Body of pancreas (tissue), 4 donors: ENCODE measurements at places on chromosomes 5 and 9.
A peak's percentile ranks its signal among the peaks of the same experiment; 100 is the strongest.

DNA sequence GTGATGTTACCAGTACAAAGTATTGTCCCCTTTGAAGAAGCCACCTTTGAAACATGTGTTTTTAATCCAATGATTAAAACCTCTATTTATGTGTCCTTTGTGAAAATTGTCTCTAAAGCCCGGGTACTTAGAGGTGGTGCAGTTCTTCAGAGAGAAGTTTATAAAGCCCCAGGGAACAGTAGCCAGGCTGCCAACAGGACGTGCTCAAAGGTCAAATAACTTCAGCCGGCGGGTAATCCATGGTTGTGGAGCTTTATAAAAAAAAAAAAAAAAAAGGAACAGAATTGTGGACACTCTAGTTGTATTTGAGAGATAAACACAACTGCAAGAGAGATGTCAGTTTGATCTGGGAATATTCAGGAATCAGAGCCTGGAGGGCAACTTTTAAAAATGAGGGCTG lies 57.9 kb upstream of the CTNND2 start:
- DNase-seq: no peak

DNA sequence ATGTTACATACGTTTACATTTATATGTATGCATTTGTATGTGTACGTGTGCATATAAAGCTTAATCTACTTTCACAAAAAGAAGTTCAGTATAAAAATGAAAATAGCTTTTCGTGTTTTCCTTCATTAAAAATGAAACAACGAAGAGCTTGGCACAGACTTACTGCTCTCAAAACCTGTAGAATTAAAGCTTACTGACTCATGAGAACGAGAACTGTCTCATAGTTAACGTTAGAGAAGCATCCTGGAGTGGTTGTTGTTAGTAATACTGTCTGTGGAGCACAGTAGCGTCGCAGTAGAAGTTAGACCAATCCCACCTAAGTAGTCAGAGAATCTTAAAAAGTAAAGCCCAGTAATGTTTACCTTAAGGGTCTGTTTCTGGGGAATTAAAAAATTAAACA lies 1.3 kb downstream of the MAT2B start:
- DNase-seq: no peak

DNA sequence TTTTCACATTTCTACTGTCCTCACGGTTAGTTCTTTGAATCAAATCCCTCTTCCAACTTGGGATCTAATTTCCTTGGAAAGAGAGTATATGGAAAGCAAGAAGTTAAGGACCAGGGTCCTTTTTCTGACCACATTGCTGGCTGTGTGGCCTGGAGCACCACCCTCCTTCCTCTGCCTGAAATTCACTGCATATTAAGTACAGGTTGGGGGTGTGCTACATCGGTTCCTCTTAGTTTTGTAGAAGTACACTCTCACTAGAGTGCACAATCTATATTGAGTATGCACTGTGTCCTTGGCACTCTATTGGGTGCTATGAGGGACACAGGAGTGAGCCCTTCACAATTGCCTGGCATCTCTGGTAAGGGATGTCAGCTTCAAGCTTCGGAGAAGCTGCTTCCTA lies 53.8 kb upstream of the KLF9 start:
- DNase-seq: no peak

GRCh38 chr5:134877159-134877558 lies 3.0 kb downstream of the TXNDC15 start:
- no peak for DNase-seq

- DNase-seq: no peak
Measured at GRCh38 chr9:117958726-117959125, 254.5 kb downstream of the TLR4 start.

DNA sequence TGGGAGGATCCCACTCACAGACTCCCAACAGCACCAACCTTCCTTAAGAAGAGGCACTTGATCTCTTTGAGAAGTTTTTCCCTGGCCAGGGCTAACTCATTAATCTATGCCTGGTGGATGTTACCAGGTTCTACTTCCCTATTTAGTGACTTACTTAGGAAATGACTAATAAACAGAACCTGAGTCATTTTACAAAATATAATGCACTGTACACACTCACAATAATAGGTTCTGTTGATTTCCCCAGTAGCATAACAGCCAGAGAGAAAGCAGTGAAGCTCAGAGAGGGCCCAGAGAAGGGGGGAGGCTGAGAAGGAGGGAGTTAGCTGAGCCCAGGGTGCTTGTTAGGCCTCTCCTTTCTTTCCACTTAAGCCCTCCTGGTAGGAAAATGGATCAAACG lies 27.1 kb downstream of the FRMD3 start:
- no peak for DNase-seq

- peak; percentile 78 for DNase-seq
Measured at GRCh38 chr9:133973791-133974630, 18.1 kb downstream of the VAV2 start.

GRCh38 chr9:5499889-5500398 lies 10.4 kb upstream of the PDCD1LG2 start:
- no peak for DNase-seq

GRCh38 chr5:78927657-78928282 lies 57.3 kb downstream of the ARSB start:
- DNase-seq: no peak

GRCh38 chr5:154375329-154376008 lies 70.3 kb upstream of the SAP30L start:
- no peak for DNase-seq

DNA sequence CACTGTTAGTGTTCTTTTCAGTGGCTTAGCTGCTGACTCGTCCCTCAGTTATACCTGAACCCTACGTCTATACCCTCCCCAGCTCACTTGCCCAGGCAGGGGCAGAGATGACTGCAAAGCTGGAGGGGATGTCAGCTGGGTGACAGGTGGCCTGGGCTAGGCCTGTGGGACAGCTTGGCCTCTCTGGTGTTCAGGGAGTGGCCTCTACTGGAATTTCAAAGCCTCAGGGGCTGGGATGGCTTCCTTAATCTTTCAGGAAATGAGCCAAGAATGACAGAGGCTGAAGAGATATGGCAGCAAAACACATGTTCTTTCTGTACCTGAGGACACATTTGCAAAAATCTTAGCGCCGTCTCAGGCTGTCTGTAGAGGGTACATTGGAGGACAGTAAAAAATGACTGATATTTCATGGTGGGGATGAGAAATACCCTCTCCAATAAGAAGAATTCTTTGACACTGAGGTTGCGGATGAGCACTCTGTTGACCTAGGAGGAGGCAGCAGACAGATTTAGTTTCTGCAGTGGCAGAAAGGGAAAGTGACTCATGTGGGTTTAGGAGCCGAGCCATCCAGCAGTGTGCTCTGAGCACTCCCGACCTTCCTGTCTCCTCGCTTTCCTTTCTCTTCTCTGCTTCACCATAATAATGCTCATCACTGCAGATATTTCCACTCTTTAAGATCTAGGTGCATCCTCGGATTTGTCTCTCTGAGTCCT lies 54.4 kb downstream of the ENTREP1 start:
- no peak for DNase-seq

DNA sequence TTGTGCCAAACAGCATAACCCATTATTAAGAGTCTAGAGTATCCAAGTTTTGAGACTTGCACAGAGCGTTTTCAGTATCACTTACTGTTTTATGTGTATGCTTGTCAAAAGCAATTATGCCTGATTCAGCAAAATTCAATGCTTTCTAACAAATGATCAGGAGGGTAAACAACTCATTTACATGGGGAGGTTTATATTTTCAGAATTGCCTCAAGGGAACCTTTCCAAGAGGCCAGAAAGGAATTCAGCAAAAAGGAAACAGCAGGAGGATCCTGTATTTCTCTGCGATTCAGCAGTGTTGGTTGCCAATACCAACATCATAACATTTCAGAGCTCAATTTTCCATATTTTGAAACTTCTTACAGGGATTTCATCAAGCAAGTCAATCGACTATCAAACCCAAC lies 69.3 kb upstream of the DAB2 start:
- DNase-seq: no peak

GRCh38 chr9:69395718-69396117 lies 70.7 kb downstream of the ENTREP1 start:
- DNase-seq: no peak

- no peak for DNase-seq
Measured at GRCh38 chr9:133246562-133246961, 28.4 kb downstream of the ABO start.

GRCh38 chr9:97721396-97721795 lies 24.3 kb upstream of the XPA start:
- no peak for DNase-seq

DNA sequence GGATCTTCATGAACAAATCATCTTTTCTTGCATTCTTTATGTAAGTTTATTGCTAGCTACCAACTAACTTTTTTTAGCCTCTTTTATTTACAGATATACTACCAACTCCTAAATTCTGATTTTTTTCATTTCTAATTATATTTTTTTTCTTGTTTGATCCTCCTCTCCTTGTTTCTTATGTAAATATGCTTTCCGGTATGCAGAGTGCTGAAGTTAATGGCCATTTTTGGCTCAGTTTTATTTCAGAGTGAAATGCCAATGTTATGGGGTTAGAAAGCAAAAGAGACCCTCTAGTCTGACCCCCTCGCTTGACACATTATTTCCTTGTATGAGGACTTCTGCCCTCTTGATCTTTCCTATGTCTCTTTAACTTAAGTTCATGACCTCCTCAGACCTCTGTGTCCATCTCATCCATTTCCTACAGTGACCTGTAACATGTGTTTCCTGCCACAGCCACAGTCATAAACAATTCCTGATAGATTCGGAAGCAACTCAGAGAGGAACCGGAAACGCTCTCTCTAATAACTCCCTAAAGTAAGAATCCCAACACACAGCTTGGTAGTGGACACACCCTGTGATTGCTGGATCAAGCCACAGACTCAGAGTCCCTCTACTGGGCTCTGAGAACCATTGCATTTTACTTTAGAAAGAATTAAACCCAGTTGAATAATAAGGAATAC lies 42.9 kb upstream of the AFAP1L1 start:
- peak; percentile 13 for DNase-seq

DNA sequence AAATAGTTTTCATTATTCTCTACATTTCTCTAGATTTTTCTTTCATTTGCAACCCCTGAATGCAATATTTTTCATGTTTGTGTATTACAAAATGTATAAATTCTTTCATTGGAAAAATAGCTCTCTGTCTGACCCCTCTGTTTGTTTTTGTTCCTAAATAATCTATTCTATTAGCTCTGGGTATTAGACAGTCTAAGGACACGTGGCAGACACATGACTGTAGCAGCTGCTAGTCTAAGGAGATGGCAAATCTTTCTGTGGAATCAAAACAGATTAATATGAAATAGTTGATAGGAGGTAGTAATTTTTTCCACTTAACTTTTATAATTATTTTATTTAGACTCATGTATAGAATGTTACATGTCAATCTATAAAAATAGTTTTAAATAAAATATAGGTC lies 21.4 kb upstream of the SPATA9 start:
- DNase-seq: no peak

DNA sequence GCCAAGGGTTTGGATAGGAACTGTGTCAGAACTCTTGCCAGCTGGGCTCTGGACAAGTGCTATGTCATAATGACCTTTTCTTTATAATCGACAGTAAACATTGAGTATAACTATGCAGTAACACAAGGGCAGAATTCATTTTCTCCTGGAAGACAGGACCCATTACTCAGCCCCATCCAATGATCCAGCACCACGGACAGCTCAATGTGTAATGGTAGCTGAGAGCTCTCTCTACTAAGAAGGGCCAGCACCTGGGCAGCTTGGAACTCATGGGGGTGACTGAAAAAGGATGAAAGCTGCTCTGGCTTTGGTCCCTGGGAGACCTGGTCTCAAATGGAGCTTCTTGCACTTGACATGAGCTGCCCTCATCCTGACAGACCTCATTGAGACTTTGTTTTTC lies 347.8 kb downstream of the TRIM32 start:
- DNase-seq: no peak

DNA sequence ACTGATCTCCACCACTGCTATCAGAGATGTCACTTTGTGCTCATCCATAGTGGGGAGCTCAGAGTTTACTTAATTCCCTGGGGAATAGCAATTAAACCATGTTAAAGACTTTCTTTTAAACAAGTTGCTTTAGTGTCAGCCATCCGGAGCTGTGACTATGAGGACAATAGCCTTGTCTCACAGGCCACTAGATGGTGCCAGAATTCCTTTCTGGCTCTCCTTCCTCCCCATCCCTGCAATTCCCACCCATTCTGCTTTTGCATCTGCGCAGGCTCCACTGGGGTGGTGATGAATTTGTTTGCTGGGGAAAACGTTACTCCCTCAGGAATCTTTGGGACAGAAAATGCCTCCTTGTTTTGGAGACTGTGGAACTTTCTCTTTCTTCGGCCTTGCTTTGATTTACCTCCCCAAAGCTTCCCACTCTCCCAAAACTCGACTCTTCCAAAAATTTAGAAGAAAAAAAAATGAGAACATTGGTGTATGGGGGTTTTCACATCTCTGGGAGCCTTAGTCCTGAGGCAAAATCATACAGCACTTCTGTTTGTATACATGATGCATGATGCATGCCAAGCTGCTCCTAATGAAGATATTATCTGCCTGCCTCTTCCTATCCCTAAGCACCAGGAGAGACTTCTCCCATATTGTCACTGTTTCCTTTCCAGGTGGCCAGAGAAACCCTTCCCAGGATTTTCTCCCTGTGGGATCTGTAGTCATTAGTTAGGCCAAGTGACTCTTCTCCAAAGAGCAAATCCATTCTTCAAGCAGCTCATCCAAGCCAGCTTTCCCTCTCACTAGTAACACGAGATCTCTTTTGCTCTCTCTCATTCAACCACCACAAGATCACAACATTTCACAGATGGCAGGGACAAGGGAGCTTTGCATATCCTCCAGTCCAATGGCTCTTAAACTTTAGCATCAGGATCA lies 466.1 kb downstream of the TLR4 start:
- peak; percentile 12 for DNase-seq

DNA sequence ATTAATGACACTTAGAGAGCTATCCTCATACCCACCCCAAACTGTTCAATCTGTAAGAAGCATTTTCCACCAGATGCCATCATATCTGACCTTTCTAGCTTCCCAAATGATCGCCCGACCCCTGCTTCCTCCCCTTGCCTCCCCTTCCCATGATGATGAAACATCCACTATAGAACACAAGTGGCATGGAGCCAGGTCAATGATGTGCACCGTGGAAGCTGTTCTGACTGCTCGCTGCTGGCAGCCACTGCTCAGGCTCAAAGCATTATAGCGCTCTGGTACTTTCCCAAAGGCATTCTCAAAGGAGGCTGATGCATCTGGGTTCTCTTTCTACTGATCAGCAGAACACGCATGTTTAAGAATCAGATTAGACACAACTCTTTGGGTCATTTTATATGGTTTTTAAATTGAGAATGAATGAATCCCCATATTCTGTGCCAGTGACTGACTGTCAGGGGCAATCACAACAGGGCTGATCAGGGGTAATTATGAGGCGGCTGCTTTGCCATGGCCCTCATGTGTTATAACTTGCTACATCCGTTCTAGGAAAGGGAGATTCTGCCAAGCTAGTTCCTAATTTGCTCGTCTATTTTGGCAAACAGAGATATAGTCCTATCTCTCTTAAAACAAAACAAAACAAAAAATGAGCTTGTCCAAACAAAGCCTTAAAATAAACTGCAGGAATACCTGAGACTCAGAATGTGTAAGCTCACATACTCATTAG lies 343.7 kb downstream of the ENC1 start:
- peak; percentile 23 for DNase-seq

- DNase-seq: no peak
Measured at GRCh38 chr9:120905315-120906164, 21.1 kb downstream of the TRAF1 start.

- DNase-seq: no peak
Measured at GRCh38 chr5:160030631-160031377, 21.9 kb downstream of the TTC1 start.
